ENCODE measurements at places on chromosomes 4 and X.

GRCh38 chr4:732486-732885 is 26.9 kb downstream of the PCGF3 start:
- DNase-seq = no peak

DNA sequence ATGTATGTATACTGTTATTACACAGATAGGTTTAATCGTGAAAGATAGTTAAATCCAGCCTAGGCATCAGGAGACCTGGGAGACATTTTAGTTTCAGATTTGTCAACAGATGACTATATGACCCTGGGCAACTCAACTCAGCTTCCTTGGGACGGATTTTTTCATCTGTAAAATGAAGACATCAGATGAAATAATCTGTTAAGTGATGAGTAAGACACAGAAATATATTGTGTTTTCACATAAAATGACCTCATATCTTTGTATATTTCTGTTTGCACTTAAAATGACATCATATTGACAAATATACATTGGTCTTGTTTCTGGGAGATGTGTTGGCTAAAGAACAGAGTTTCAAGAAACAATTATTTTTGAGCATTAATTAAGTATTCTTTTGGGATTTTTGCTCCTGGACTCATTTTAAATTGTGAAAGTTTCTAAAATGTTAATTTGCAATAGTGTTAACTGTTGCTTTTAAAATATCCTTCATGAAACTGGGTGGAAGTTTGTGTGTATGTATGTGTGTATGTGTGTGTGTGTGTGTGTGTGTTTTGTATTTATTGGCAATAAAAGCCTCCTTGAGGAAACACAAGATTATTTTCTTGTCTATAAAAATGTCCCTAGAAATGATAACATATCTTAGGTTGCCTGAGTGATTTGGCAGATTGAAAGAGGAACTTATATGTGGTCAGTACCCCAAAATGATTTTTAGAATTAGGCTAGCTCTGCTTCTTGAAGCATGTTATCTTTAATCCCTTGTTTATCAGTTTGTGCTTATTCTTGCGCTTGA is 29.1 kb upstream of the MMAA start:
- DNase-seq = peak; percentile 11

- DNase-seq = no peak
These were observed 90.2 kb upstream of the PDLIM3 start for GRCh38 chr4:185625503-185625902.

GRCh38 chrX:55488006-55488592 is 1.5 kb downstream of the USP51 start:
- no peak for DNase-seq

- peak; percentile 59 for DNase-seq
These were observed 433.6 kb downstream of the GASK1B start for GRCh38 chr4:157739242-157739641.

DNA sequence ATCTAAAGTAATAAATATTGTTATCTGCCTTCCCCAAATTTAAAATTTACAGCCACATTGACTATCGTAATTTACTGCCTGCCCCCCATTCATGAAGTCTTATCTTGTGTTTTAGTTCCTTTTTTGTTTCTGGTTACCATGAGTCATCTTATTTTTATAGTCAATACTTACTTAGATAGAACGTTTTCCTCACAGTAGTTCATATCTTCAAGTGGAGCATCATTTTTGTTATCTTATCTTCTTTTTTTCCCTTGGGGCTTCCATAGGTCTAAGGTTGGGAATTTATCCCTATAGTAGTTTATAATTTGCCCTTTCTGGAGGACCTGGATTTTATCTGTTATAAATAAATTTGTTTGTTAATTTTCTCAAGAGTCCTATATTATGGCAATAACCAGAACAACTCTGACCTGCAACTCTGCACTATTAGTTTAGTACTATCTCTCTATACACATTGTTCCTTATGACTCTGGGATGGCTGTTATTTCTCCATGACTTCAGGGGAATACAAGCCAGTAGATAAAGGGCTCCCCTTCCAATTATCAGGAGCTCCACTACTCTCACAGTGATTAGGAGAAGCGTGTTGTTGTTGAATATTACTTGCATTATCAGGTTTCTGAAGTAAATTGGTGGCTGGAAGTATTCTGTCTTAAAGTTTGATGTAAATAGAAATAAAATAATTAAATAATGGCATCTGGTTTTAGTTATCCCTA is 330.6 kb downstream of the GALNTL6 start:
- DNase-seq = no peak

DNA sequence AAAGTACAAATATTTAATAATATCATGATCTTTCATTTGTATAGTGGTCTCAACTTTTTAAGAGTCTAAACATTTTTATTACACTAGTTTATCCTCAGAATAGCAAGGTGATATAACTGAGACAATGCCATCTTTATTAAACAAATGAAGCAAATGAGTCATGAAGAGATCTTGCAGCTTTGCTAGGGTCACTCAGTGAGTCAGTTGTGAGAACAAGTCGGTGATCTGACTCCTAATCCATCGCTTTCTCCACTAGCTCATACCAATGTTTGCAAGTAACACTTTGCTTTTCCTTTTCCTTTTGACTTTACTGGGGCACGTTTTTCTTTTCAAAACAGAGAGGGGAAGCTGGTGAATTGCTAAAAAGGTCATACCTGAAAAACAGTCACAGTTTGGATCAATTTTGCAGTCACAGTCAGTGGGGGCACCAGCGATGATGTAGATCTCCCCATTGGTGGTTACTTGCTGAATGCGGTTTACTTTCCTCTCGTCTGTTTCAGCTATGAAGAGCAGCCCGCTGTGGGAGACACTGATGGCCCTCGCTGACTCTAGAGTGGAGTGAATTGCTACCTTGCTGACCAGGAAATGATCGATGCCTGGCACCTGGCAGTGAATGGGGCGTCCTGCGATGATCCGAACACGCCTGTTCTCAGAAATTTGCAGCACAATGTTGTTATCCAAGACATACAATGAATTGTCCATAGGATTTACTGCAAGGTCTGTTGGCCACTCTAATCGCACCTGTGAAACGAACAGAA is 75.7 kb downstream of the SH2D1A start:
- peak; percentile 71 for DNase-seq

GRCh38 chr4:129218897-129219296 is 122.9 kb downstream of the C4orf33 start:
- no peak for DNase-seq

DNA sequence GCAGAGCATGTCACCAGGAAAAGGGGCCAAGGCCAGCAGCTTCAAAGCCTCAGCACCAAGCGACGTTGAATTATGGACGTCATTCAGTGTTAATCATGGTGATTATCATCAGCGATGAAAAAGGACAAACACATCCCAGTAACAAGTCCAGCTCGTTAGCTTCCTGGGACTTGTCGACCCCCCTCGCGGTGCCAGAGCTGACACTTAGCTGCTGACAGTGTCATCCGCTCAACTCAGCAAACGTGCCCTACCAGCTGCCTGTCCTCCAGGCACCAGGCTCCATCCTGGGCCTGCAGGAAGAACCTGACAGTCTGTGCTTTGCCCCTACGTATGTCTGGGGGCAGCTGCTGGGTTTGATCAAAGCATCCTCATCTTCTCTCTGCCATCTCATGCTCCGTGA is 137.0 kb upstream of the PSAPL1 start:
- no peak for DNase-seq

DNA sequence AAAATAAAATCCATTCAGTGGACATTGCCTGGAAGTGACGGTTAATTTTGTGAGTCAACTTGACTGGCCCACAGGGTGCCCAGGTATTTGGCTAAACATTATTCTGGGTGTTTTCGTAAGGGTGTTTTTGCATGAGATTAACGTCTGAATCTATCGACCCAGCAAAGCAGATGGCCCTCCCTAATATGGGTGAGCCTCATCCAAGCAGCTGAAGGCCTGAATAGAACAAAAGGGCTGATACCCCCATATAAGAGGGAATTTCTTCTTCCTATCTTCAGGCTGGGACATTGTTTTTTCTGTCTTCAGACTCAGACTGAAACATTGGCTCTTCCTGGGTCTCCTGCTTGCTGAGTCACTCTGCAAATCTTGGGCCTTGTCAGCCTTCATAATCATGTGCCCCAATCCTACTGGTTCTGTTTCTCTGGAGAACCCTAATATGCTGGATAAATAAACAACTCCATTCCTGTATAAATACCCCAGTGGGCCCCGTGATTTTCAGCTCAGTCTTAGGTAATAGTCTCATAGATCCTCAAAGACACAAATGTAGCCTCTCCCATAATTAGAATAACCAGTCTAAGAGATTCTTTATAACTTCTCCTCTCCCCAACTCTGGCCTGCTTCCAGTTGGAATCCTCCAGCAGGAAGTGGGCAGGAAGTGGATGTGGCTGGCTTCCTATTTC is 33.1 kb upstream of the DDX3X start:
- peak; percentile 49 for DNase-seq

- DNase-seq = no peak
These were observed 253.1 kb upstream of the RPS6KA3 start for GRCh38 chrX:20519826-20520225.

Data from epithelial cell of esophagus (primary cell).